ENCODE measurements at places on chromosomes 11 and 22.

GRCh38 chr11:206526-207207 is 532 bp downstream of the BET1L start:
- no peak for DNase-seq

GRCh38 chr11:120004723-120005122 is 133.2 kb downstream of the TRIM29 start:
- DNase-seq = no peak

- DNase-seq = no peak
These were observed 67.7 kb downstream of the SNX19 start for GRCh38 chr11:130848361-130849214.

DNA sequence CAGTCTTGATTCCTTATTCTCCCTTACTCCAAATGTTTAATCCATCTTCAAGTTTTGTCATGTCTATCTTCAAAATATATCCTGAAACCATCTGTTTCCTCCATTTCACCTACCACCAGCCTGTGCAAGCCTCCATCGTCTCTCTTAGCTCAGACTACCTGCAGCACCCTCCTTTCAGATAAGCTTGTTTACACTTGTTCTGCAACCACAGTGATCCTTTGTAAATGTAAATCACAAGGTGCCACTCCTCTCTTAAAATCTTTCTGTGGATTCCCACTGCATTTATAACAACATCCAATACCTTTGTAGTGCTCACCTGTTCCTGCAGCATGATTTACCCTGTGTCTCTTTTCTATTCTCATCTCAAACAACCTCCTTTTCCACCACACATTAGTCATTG is 31.8 kb upstream of the GPR83 start:
- DNase-seq = no peak

DNA sequence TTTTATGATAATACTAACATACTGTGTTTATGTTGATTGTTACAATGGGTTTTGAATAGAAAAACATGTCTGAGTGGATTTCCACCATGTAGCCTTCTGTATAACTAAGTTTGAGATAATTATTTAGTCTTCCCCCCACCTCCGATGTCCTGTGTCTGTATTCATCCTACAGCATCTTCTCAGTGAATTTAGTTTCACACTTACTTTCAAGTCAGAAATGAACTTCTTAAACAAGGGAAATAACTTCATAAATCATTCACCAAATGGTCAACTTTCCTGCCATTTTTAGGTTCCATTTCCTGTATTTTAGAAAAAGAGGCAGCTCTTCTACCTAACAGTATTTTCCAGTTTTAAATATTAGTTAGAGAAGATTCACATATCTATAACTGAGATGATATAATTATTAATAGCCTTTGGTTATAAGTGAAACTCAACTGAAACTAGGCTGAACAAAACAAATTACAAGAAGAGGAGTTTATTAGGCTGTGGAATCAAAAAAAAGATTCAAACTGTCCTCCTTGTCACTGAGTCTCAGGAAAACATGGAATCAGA is 3.5 kb downstream of the OR51B5 start:
- DNase-seq = no peak

DNA sequence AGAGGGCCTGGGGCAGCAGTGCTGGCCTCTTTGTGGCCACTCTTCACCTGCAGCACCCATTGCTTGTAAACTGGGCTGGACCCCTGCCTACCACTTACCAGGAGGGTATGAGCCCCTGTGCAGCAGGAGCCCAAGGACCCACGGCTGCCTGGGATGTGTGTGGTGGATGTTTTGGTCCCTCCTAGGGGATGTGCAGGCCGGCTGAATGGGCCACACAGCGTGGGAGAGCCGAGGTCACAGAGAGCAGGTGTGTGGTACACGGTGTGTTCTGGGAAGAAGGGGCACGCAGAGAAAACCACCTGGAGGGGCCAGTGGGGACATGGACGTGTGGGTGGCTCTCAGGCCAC is 19.3 kb upstream of the GNB1L start:
- DNase-seq = no peak

GRCh38 chr11:278001-278951 is at the start of gene NLRP6:
TSS of gene NLRP6 (plus strand) at chr11:278407. CDS start at chr11:278570, 163 bp downstream.
- DNase-seq = no peak

DNA sequence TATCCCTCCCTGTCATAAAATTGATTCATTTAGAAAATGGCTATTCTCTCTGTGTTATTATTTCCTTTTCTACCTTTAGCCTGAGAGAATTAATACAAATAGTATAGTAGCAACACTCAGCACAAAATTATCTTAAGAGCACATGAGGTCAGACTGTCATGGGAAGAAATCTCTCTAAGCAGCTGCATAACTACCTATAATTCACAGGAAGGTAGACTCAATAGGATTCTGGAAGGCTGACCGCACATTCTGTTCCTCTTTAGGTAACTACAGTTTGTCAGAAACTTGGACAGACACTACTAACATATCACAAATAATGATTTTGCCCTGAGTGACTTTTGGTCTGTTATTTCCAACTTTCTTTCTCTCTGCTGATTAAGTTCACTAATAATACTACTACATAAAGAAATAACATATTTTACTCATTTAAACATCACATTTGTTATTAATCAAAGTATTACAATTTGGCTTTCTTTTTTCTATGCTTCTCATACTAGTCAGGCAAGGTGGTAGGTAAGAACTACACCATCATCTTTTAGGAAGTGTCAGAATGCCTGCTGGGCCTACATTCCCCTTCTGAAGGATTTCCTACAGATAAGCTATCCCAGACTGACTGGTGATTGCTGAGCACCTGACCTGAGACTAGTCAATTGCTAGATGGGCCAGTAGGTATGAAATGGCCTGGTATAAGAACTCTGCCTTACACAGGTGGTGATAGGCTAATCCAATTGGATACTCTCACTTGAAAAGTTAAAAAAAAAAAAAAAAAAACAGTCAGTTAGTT is 325.1 kb downstream of the DLG2 start:
- no peak for DNase-seq

GRCh38 chr11:43316451-43316850 is 4.7 kb downstream of the API5 start:
- no peak for DNase-seq

- peak; percentile 37 for DNase-seq
These were observed 2.4 kb downstream of the CCS start for GRCh38 chr11:66595245-66595904.

DNA sequence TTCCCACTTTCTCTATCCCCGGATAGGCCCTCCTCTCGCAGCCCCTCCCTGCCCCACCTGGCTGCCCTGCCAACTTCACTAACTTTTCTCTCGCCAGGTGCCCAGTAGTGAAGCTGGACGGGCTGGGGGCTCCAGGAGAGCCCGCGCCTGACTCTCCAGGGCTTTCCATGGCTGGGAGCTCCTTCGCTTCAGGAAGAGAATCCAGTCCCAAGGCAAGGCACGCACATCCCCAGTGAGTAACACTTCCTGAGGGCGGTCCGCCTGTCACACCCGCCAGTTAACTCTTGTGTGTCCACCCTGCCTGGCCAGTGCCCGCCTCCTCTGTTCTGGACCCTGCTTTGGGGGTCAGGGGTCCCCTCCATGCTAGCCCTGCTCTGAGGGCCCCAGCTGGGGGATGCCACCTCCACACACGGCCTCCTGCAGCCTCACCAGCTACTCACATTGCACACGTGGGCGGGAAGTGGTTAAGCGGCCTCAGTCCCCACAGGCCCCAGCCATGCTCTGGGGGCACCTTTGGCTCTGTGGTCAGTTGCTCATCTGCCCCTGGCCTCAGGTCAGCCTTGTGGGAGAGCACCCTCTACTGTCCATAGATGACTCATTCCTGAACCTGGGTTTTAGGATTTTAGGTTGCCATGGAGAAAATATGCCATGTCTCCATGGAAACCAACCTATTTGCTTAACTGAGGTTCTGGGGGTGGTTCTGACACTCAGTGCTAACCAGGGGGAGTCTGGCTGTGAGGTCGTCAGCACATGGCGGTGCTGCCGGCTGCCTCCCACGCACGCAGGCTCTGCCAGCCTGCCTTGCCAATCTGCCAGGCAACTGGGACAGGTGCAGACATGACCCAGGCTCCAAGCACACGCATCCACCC is at the start of gene RIN1:
RIN1 (minus strand) TSS at position 201 of the 869 bp plus-strand sequence; CDS start at position 169, 32 bp downstream.
- peak; percentile 69 for DNase-seq

DNA sequence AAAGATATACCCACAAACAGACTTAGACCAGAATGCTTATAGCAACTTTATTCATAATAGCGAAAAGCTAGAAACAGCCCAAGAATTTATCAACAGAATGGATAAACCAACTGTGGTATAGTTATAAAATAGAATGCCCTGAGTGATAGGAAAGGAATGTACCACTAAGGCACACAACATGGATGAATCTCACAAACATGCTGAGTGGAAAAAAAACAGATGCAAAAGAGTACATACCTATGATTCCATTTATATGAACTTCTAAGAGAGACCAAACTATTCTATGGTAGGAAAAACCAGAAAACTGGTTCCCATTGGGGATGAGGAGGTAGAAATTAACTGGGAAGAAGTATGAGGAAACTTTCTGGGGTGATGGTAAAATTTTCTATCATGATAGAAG is 40.4 kb upstream of the GRIK4 start:
- no peak for DNase-seq

- no peak for DNase-seq
These were observed 125.5 kb upstream of the NCAM1 start for GRCh38 chr11:112835591-112836255.

- no peak for DNase-seq
These were observed 16.9 kb downstream of the CYP2R1 start for GRCh38 chr11:14875163-14875562.

DNA sequence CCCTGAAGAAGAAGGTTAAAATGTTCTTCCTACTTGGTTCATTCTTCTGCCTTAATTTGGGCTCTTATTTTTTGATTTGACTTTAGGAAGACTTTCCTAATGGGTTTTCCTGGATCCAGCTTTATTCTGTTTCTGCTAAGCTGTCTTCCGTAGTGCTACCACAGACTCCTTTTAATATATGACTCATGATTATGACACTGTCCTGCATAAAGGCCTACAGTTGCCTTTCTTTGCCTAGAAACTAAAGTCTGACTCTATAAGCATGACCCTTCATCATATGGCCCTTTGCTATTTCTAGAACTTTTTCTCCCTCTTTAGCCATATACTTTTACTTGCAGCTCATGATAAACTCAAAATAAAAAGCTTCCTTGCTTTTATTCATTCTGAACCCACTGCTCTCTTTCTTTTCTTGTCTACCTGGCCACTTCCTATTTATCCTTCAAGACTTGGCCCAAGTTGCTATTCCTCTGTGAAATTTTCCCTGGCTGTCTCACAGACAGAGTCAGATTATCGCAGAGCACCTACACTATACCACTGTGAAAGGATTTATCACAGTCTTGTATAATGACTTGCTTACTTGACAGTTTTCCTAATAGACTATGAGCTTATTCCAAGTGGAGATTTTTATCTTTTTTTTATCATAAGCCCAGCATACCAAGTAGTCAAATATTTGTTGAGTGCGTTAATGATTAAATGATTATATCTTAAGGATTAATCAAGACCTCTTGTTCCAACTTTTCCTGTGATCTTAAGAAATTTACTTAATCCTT is 24.7 kb downstream of the TBCEL start:
- DNase-seq = no peak

DNA sequence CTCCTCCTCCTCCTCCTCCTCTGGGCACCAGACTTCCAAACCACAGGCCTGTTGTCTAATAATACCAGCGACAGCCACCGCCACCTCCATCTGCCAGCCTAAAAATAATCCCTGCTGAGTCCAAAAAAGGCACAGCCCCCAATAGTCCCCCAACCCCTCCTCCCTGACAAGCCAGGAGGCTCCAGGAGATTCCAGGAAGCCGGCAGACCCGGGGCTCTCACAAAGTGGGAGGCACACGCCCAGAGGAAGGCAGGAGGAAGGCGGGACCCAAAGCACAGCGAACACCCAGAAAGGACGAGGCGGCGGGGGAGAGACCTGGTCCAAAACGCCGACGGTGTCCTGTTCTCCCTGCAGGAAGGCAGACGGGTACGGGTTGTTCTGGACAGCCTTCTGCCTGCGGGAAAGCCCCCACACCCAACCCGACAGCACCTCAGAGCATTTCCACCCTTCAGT is 5.9 kb downstream of the IGSF9B start:
- peak; percentile 58 for DNase-seq

GRCh38 chr22:30885001-30885366 is 83.6 kb downstream of the MORC2 start:
- no peak for DNase-seq

DNA sequence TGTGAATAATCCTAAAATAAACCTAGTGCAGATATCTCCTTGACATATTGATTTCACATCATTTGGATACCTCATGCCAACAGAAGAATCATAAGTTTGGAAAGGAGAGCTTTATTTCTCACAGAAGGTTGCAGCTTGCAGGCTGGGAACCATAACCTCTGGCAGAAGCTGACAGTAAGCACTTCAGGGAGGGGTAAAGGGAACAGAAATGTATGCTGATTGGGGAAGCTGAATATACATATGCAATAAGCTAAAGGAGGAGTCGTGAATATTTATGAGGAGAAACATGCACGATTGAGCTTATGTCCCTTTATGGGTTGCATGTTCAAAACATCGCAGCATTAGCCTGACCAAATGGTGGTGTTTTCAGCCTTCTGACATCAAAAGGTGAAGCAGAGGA is 814.5 kb downstream of the TBC1D22A start:
- no peak for DNase-seq

DNA sequence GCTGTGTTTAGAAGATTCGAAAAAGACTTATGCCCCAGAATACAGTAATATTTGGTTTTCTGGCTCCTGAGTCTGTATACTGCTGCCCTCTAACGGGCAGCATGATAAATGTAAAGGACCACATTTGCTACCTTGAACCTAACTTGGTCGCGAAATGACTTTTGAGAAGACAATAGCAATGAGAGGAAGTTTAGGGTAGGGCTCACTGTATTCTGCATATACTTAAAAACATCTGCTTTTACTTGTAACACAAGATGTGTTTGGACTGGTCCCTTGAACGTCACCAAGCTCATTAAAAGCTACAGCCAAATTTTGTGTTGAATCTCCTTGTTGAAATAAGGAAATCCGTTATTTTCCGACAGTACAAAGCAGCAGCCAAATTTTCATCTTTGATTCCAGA is 309.1 kb downstream of the SWAP70 start:
- peak; percentile 46 for DNase-seq

DNA sequence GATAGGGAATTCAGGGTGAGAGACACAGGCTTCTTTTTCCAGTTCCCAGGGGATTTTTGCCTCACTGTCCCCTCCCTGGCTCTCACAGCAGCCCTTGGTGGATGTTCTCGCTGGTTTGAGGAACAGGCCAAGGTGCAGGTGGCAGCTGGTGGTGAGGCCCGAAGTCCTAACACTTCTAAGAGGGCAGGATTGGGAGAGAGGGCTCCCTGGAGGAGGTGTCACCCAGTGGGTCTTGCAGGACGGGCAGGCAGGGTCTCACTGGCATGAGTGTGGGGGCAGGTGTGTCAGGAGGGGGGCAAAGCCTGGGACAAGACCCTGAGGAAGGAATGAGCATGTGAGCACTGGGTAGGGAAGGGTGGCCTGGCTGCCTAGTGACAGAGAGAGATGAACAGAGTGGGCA is 9.2 kb downstream of the ADORA2A start:
- no peak for DNase-seq

Measured in right hindlimb (tissue), 1 donor.